ENCODE measurements at places on chromosomes 7 and 10.

DNA sequence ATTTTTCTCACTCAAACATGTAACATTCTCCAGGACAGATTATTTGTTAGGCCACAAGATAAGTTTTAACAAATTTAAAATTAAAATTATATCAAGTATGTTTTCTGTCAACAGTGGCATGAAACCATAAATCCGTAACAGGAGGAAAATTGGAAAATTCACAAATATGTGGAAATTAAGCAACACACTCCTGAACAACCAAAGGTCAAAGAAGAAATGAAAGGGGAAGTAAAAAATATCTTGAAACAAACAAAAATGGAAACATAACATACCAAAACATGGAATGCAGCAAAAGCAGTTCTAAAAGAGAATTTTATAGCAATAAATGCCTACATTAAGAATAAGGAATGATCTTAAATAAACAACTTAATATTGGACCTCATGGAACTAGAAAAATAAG is 147.3 kb downstream of the ZEB1 start:
- no peak for DNase-seq

DNA sequence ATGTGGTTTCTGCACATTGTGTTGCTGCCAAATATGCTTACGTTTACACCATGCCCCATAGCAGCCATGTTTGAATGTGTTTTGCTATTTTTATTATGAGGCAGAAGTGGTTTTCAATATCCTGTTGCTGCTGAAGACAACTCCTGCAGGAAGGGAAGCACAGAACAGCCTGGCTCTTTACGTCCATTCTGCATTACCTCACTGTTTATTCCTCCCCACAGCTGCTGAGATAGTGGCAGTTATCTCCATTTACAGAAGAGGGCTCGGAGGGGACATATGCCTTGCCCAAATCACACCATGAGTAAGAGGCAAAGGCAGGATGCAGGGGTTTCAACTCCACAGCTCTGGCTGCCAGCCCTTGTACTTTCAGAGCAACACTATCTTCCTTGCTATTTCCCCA is 35.3 kb downstream of the PLPP4 start:
- no peak for DNase-seq

DNA sequence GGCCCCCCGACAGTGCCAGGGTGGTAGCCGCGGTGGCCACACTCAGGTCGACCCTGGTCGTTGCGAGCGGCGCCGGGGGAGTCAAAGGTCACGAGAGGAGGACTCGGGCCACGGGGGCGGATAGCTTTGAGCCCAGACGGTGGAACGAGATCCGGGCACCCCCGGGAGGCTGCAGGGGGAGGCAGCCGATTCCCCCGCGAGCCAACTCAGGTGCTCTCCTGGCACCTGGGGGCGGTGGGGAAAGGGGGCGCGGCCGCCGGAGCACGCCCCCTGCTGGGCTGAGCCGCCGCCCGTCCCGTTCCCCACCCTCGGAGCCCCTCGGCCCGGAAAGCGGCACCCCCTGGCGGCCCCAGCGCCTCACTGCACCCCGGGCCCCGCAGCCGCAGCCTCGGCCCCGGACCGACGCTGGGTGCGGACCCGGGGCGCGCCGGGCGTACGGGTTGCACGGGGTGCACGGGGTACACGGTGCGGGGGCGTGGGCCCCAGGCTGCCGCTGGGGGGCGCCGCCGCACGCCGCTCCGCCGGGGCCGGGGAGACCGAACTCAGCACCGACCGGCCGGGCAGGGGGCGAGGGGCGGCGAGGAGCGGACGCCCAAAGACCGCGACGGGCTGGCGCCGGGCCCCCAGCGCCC is 521 bp upstream of the NYAP1 start:
- DNase-seq = peak; percentile 84

DNA sequence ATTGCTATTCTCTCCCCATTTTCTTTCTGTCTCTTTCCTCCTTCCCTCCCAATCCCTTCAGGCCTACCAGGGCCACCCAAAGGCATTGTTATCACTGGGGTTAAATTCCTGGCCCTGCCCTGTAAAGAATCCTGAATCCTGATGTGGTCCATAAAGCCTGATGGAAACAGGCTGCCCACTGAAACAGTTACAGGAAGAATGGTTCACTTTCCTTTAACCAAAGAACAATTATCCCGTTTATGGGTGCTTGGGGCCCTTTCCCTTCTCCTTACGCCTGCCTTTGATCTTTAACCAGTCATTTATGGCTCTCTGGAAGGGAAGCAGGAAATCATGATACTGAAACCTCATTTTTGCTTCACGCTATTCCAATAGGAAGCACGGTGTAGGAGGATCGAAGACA is 273.1 kb upstream of the NEBL start:
- DNase-seq = no peak

DNA sequence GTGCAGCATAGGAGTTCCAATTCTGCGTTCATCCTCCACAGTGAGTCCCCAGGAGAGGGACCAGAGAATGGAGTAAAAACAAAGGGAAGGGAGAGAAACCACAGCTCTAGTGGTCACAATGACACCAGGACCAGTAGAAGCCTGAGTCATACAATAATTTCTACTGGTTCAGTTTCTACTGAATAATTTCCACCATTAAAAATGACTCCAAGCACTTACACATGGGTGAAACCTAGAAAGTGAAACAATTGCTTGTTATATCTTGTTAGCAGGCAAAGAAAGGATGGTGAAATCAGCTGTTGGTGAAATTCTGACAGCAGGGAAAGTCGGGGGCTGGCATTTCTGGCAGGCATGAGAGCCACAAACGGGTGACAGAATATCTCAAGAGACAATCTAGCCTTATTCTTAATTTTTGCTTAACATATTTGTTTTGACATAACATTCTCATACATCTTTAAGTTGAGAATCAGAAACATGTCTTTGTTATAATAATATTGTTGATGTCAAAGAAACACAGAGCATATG is 1065.8 kb upstream of the C7orf33 start:
- no peak for DNase-seq

GRCh38 chr7:6432781-6433180 is 15.0 kb downstream of the DAGLB start:
- no peak for DNase-seq

GRCh38 chr10:30510184-30510931 is 76.4 kb downstream of the MAP3K8 start:
- no peak for DNase-seq
